ENCODE measurements at places on chromosomes 5 and 9.

DNA sequence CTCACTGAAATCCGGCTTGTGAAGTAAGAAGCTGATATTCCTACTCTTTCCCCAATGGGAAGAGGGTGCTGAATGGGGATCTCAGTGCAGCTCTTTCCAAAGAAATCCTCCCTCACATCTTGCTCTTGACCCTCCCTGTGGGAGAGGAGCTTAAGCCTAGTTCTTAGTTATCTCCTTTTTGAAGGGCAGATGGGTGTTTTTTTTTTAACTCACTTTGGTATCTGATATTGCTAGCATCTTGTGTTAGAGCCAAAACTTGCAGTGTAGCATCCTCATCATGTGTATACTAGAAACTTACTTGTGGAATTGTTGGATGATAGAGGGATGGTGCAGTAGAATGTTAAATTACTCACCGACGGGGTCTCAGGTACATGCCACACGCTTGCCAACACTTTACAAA, 90.2 kb downstream of the F2RL2 start:
- no peaks in the 10 kb centered on the region for H3K27me3 ChIP-seq
- peaks cover 2% of the 10 kb centered on the region for H3K36me3 ChIP-seq
- peaks cover 48% of the 10 kb centered on the region for H3K4me1 ChIP-seq

- H3K27me3 ChIP-seq: peaks cover 5% of the 10 kb centered on the region
- no peak for DNase-seq
- no peak overlapping the region for H3K27ac ChIP-seq
- no peak overlapping the region for H3K4me3 ChIP-seq
Observed at GRCh38 chr5:166979307-166979895, 1312.0 kb upstream of the WWC1 start.

DNA sequence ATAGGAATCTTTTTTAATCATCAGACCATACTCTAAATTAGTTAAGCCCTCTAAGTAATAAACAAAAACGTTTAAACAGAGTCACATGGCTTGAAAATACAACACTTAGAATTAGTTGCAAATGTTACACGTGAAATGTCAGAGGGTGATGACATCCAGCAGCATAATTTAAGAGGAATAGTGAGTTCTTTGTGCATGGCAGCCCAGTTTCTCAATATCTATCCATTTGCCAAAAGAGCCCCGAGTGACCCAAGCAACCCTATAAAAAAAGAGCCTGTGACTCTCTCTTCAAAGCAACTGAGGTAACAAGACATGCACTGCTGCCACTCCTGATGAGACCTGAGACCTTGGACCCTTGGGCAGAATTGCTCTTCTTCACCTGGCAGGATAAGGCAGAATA, 96.9 kb upstream of the RASA1 start:
- no peaks in the 10 kb centered on the region for H3K4me1 ChIP-seq
- H3K27ac ChIP-seq: no peak overlapping the region
- no peaks in the 10 kb centered on the region for H3K36me3 ChIP-seq
- H3K4me3 ChIP-seq: no peak overlapping the region

DNA sequence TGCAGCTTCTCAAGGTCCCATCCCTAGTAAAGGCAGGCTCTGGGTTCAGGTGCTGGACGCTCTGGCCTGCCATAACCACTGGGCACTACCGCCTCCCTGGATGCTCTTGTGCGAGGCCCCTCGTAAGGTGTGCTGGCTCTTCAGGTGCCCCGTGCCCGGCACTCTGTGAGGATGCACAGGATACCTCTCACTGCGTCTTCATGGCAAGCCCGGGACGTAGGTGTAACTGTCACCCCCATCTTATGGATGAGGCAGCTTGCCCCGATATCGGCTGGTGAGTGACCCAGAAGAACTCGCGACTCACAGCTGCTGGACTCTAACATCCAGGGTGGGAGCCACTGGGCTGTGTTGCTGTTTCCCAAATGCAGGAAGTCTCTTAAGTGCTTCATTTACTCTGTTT, 79.0 kb downstream of the GTF3C4 start:
- no peak overlapping the region for H3K27ac ChIP-seq
- no peak for DNase-seq
- H3K4me3 ChIP-seq: no peak overlapping the region

GRCh38 chr5:73702534-73702933, 76.5 kb downstream of the ARHGEF28 start:
- H3K36me3 ChIP-seq: no peaks in the 10 kb centered on the region
- no peak overlapping the region for H3K4me3 ChIP-seq
- no peak overlapping the region for H3K27ac ChIP-seq
- peaks cover 3% of the 10 kb centered on the region for H3K4me1 ChIP-seq
- H3K27me3 ChIP-seq: peaks cover 31% of the 10 kb centered on the region

- H3K4me1 ChIP-seq: no peaks in the 10 kb centered on the region
- no peak for DNase-seq
- peaks cover 24% of the 10 kb centered on the region for H3K27me3 ChIP-seq
- no peak overlapping the region for H3K4me3 ChIP-seq
Observed at GRCh38 chr5:7419846-7420245, 23.9 kb downstream of the ADCY2 start.

DNA sequence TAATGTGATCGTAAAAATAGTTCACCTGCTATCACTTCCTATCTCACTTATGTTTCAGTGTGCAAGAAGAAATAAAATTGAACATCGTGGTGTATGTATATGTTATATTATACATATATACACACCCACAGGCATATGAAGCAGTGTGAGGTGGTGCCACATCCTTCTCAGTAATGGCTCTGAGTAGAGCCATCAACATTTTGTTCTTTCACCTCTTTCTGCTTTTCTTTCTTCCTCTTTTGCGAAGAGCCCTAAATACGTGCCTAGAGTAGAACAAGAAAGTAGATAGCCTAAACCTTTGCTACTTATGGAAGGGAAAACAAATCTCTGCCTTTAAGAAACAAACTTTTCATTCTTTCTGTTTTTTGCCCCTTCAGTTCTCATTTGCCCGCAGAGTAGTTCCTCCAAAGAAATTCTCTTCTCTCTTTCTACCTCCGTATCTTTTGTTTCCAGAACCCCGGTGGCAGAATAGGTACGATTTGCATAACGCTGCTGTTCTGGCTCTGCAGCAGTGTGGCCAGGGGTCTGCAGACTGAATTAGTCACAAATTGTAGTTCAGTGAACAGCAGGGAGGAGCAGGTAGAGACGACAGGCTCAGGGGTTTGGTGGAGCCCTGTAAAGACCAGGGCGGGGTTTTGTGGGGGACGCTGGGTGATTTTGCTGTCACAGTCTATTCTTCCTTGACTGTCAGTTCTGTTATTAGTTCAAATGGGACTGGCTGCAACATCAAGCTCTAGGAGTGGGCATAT, 40.5 kb upstream of the PJA2 start:
- no peaks in the 10 kb centered on the region for H3K4me1 ChIP-seq
- no peak for DNase-seq
- H3K36me3 ChIP-seq: no peaks in the 10 kb centered on the region
